Natural killer cell treated with Interleukin-12 subunit alpha and Interleukin-12 subunit beta and Interleukin-15 and Interleukin-18, amount 100 ng/mL, for 72 hours (primary cell): ENCODE measurements at places on chromosomes 12 and 14. TPM values are rescaled to one million over a fixed set of nuclear protein-coding genes. Genes with fewer than 3 reads are reported as not detected.

- no peak for DNase-seq
- H3K36me3 ChIP-seq = no peaks in the 10 kb centered on the region
- no peak overlapping the region for H3K4me3 ChIP-seq
- no peaks in the 10 kb centered on the region for H3K4me1 ChIP-seq
- no peaks in the 10 kb centered on the region for H3K27me3 ChIP-seq
Measured at GRCh38 chr12:49483619-49484018, 55.2 kb upstream of the KCNH3 start.

The ANKS1B gene
- not detected for total RNA-seq

DNA sequence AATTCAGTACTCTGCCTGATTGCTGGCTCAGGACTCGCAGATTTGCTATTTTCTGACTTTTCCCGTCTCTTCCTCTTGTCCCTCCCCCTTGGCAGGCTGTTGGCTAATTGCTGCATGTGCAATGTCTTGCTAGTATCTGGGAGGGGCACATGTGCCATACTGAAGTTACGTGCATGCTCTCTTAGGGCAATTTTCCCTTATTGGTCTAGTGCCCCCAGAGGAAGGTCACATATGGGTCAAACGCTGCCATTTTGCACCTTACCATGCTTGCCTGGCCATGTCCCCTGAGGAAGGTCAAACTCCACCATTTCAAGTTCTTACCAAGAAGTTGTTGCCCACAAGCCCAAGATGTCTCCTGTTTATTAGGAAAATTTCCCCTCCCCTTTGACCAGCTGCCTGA lies 13.9 kb upstream of the ERC1 start:
- H3K4me3 ChIP-seq = no peak overlapping the region
- no peaks in the 10 kb centered on the region for H3K4me1 ChIP-seq
- DNase-seq = no peak
- H3K27me3 ChIP-seq = no peaks in the 10 kb centered on the region
- no peak overlapping the region for H3K27ac ChIP-seq

DNA sequence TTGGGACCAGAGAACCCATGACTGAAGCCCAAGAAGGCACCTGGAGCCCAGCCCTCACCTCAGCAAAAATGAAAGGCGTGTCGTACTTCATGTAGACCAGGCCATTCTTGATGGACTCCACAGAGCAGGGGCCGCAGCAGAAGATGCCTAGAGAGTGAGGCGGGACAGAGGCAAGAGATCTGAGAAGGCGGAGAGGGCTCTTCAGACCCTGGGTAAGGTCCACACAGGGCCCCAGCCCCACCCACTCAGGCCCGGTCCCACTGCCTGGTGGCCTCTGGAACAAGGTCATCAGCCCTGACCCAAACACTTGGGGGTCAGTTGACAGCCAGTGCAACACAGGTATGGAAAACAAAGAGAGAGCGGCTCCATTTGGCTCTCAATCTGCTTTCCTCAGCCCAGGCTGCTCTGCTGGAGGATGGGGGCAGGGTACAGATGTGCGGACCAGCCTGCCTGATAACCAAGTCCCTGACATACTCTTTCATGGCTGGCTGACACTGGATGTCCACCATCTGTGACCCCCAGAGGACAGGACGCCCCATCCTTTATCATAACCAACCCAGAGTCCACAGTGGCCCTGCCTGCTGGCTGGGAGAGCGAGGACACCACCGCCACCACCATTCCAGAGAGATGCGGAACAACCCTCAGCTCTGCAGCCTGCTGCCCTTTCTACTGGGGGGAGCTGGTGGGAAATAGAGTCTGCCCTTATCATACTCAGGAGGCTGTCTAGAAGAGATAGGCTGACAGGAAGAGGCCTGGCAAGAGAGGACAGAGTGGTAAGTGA lies 6.9 kb downstream of the TGM1 start:
- H3K27me3 ChIP-seq = no peaks in the 10 kb centered on the region
- no peak overlapping the region for H3K27ac ChIP-seq
- H3K4me3 ChIP-seq = no peak overlapping the region
- DNase-seq = peak; percentile 53
